NCI-H748 treated with DMSO at 0.1 percent for 48 hours (cell line): ENCODE measurements at places on chromosomes 4 and X.

- DNase-seq, result no peak
Measured at GRCh38 chr4:181498148-181498547, 745.1 kb upstream of the TENM3 start.

DNA sequence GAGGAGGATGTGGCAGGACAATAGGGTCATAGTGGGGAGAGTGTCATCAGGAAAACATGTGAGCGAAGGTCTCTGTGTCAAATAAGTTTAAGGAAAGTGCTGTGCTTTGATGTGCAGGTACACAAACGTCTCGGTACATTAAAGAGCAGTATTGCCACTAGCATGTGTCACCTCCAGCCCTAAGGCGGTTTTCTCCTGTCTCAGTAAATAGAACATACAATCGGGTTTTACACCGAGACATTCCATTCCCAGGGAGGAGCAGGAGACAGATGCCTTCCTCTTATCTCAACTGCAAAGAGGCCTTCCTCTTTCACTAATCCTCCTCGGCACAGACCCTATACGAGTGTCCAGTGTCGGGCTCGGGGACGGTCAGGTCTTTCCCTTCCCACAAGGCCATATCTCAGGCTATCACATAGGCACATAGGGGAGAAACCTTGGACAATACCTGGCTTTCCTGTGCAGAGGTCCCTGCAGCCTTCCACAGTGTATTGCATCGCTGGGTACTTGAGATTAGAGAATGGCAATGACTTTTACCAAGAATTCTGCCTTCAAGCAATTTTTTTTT is 684.5 kb downstream of the PDHA2 start:
- no peak for DNase-seq

- DNase-seq, result no peak
Measured at GRCh38 chr4:186676531-186677161, 47.0 kb downstream of the FAT1 start.

DNA sequence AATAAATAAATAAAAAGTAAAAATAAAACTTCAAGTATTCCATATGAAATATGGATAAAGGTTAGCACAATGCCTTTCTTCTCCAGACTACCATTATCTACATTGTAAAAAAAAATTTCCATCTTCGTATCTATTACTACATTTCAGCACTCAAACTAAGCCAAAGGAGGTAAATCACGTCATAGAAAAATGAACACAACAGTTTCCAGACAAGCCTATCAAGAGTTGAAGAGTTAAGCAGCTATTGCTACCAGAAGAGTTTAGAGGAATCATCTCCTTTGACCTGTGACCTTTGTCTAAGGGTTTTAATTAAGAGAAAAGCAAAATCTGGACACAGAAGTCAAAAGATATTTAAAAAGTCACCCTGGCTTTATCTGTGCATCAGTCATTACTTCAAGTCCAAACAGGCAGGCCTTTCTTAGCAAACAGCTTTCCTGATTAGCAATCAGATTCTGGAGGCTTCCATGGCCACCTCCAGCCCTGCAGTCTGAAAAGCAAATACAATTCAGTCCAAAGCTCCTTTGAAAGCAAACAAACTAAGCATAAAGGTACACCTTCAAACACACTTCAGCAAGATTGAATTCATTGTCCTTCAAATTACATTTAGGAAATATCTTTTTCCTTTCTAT is 82.2 kb downstream of the APBB2 start:
- peak; percentile 20 for DNase-seq

GRCh38 chrX:72236841-72237240 is 2.0 kb downstream of the ERCC6L start:
- no peak for DNase-seq

DNA sequence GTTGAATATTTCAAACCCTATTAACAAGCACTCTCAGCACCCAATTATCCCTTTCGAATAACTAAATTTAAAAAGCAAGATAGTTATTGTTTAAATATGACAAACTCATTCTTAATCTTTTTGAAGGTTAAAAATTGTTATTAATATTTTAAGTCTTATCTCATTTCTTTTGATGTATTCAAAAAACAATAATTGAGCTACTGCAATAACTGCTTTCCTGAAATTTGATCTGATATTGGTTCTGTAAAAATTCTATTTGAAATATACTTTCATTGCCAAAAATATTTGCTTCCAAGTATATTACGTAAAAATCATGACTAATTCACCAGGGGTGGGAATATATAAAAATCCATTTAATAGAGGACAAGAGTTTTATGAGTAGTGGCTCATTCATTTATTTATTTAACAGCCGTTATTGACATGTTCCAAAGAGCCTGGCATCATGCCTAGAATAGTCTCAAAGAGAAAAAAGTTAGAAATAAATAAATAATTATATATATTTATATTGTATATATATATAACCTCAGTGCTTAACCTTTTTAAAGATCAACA is 34.4 kb downstream of the GLRA3 start:
- peak; percentile 8 for DNase-seq

DNA sequence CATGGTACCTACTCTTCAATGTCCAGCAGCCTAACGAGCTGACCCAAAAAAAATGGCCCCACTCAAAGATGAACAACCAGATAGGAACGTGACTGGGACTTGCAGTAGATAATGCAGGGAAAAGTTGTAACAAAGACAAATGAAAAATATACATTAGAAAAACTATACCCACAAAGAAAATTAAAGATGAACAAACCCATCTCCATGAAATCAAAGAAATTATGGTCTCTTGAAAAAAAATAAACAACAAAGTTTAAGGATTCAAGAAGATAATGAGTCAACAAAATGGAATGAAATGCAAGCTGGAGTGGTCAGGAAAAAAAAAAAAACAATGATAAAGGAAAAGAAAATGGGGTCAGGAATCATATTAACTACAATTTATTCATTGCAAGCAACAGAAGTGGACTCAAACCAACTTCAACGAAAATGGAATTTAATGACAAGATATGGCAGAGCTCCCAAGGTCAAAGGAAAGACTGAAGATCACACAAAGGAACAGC is 309.8 kb upstream of the GALNT7 start:
- no peak for DNase-seq

- DNase-seq, result no peak
Measured at GRCh38 chr4:153241295-153241694, 37.1 kb downstream of the TRIM2 start.

DNA sequence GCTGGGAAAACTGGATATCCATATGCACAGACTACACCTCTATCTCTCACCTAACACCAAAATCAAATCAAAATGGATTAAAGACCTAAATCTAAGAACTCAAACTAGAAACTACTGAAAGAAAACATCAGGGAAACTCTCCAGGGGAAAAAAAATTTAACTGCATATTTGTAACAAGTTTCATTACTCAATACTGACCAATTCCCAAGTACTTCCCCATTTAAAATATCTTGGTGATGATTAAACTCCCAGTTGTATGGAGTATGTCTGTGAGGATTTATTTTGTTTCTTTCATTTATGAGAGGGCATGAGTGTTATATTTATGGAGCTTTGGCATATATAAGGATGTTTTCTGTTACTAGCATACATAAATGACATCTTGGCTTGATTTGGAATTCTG is 112.3 kb upstream of the IL15 start:
- DNase-seq, result no peak

DNA sequence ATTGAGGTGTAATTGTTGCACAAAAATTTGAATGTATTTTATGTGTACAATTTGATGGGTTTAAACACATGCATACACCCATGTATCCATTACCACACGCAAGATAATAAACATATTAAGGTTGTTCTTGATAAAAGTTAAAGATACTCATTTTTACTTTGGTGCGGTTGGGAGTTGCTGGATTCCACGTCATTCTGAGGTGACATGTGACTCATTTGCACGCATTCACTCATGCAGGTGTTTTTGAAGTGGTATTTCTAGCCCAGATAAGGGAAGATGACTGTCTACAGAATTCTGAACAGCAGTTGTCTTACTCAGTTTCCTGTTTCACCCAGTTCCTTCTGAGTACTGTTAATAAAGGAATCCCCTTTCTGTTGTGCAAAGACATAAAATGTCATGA is 142.0 kb downstream of the RTL3 start:
- DNase-seq, result no peak

DNA sequence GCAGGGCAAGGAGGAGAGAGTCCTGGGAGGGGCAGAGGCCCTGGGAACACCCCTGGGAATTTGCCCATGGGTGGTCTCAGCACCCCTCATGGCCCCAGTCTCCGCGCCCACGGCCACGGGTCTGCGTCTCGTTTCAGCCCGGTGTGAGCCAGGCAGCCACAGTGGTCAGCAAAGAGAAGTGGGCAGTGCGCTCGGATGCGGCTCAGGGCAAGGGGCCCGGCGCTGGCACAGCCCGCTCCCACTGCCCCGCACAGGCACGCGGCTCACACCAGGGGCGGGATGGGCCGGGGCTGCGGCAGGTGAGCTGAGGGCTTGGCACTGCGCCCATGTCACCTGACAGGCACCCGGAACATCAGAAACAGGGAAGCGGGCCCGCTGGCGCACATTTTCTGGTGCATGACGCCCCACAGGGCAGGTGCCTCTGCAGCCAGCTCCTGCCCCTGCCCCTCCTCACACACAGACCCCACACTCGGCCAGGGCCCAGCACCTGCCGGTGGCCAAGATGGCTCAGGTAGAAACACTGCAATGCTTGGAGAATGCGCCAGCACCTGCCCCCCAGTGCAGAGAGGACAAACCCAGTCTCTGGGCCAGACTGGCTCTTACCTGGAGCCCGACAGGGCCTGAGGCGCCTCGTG is 41.9 kb upstream of the MXD4 start:
- DNase-seq, result no peak

DNA sequence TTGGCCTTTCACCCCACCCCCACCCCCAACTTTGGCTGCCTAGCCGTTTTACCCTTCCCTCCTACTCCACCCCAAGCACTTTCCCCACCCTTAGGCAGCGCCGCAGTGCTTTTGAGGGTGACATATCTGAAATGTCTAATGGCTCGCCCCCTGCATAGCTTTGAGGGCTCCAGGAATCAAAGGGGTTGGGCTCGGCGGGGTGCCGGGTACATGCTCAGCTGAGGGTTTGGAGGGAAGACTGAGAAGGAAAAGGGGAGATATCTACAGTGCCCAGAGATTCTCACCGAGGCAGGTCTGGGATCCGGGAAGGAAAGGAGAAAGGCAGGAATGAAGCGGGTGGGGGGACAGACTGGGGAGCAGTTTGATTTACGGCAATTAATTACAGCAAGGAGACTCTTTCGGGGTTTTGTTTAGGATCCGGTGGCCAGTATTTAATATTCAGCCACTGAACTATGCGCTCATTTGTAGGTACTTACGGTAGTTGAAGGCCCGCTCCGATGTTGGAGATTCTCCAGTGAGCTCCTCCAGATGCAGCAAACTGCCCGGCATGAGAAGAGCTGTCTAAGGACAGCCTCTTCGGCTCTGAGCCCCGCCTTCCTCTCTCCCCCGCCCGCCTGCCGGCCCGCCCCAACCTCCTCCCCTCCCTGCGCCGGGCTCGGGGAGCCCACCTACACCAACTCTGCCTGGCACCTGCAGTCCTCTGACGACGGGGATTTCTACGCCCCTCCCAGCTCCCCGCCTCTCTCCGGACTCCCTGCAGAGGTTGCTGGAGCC is at the start of gene IGSF1:
IGSF1 (minus strand) TSS at position 569 of the 774 bp plus-strand sequence. CDS start 2,632 bp downstream, outside the sequence.
- DNase-seq, result no peak

GRCh38 chr4:37762294-37762990 is 64.0 kb upstream of the PGM2 start:
- DNase-seq, result no peak

- DNase-seq, result no peak
Measured at GRCh38 chr4:23934223-23934622, 44.4 kb upstream of the PPARGC1A start.

DNA sequence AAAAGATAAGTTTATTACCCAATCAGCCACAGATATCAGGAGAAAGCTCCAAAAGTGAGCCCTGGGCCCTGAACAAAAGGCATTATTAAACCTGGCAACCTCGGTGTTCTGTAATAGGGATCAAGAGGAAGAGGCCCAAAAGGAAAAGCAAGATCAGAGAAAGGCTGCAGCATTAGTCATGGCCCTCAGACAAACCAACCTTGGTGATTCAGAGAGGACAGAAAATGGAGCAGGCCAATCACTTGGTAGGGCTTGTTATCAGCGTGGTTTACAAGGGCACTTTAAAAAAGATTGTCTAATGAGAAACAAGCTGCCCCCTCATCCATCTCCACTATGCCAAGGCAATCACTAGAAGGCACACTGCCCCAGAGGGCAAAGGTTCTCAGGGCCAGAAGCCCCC is 75.7 kb downstream of the AGTR2 start:
- DNase-seq, result no peak

- no peak for DNase-seq
Measured at GRCh38 chr4:101989551-101989950, 199.0 kb downstream of the BANK1 start.

- no peak for DNase-seq
Measured at GRCh38 chrX:75228854-75229253, 45.0 kb upstream of the UPRT start.

GRCh38 chr4:165991325-165992180 is 118.5 kb downstream of the TLL1 start:
- DNase-seq, result no peak

DNA sequence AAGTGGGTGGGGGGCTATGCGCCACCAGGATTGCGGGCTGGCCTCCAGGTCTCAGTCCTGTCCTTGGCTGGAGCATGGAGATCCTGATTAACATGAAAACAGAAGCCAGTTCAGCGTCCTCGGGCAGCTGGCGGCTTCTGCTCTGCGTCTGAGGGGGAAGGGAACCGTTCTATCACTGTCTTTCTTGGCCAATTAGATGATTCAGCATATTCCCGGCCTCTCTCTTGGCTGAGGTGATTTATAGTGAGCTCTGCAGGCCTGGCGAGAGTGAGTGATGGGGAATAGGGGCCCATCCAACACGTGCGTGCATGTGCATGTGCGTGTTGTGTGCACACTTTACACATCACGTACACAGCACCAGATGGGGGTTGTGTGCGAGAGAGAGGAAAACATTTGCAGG is 145.8 kb upstream of the ATP6AP2 start:
- DNase-seq, result no peak

DNA sequence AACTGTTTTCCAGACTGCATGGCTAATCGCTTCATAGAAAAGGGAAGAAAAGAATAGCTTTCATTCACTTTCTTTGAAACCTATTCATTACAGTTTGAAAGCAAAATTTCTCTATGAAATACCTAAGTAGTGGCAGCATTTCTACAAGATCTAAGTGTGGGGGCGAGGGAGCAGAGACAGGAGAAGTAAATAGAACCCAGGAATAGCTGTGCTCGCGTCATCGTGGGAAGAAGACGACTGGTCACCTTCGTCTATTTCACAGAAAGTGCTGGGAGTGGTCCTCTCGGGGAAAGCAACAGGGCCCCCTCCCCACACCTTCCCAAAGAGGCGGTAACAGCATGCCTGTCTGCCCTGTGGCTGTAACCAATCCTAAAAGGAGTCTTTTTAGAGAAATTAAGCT is 169.9 kb upstream of the NOCT start:
- DNase-seq, result no peak

DNA sequence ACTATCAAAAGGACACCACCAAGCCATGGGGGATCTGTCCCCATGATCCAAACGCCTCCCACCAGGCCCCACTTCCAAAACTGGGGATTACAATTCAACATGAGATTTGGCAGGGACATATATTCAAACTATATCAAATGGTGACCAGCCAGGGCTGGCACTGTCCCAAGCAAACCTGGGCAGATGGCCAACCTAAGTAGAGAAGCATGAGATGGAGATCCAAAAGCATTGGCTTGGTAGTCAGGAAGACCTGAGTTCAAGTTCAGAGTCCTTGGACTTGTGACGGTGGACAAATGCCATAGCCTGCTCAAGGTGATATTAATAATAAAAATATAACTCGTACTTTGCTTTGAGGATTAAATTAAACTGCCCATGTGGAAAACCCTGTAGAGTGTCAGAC is 79.2 kb upstream of the HS3ST1 start:
- DNase-seq, result no peak

- peak; percentile 68 for DNase-seq
Measured at GRCh38 chrX:110318664-110318968, 731 bp upstream of the AMMECR1 start.
